ENCODE measurements at places on chromosomes 2 and 18.

- no peak for DNase-seq
These were observed 183.7 kb upstream of the SIX2 start for GRCh38 chr2:45192991-45193390.

GRCh38 chr2:229348128-229348527, 77.0 kb upstream of the PID1 start:
- no peak for DNase-seq

GRCh38 chr2:158688721-158689120, 106.4 kb upstream of the DAPL1 start:
- DNase-seq: no peak

DNA sequence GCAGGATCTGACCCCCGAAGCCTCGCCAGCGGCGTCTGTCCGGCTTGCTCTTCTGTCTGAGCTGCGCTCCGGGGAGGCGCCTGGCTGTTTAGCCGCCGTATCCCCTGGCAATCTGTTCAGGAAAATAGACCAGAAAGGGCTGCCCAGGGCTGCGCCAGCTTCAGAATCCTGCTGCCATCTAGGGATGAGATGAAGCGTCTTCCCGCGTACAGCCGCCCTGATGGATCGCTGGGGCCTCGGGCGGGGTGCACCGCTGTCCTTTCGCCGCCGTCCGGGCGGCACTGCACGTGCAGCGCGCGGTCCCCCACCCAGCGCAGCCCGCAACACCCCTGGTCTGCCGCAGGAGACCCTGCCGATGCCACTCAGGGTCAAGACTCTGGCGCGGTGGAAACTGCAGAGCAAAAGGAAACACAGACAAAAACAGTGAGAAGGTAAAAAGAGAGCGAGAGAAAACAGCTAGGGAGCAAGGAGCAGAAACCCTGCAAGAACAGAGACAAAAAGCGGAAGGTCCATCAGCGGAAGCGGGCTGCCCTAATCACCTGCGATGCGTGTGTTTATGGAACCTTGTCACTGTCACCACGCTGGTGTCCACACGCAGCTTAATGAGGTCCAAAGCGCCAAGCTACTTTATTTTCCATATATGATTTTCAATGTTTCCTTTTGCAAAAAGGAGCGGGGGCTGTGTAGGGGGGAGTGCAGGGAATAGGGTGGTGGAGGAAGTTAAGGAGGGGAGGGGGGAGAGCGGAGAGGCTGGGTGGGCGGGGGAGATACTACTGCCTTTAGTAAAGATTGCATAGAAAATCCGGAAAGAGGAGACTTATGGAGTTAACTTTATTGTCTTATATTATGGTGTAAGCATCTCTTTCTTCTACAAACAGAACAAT, 2113.3 kb upstream of the PIK3C3 start:
- DNase-seq: no peak

DNA sequence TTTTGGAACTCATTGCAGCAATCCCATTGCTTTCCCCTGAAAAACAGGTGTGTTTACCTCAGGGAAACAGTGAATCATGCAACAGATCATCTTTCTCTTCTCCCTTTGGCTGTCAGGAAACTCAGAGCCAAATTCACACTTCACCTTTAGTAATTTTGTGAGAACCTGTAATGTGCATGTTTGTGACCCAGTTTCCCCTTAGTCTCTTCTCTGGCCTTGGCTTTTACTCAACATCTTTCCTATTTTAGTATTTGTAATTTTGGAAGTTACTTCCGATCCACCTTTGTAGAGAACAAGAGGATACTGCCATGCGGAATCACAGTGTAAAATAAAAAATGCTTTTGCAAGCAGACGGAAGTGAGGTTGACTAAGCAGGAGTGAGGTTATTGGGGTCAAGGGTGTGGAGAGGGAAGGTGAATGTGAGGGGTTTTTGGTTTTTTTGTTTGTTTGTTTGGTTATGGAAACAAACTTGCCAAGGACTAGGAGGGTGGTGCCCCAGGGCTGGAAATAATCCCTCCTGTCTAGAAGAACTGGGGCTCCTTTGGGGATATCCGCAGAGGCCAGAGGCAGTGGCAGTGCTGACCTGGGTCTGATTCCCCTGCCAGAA, 14.0 kb downstream of the ASPRV1 start:
- DNase-seq: no peak

Measured in activated CD4-positive, alpha-beta T cell treated with anti-CD3 and anti-CD28 coated beads, Interleukin-2, amount 50 U/mL, for 24 hours (primary cell).